ENCODE measurements at places on chromosomes 12 and 14. TPM values are rescaled to one million over a fixed set of nuclear protein-coding genes. Genes with fewer than 3 reads are reported as not detected.

The A2M gene
- not detected for total RNA-seq

The CBLN3 gene
- 0.96 TPM for total RNA-seq

The HOXC4 gene
- total RNA-seq, result under 0.01 TPM

The TTC6 gene
- total RNA-seq, result 0.21 TPM

The KRT72 gene
- not detected for total RNA-seq

The ALG10B gene
- total RNA-seq, result 1.9 TPM

The PAX9 gene
- 16.8 TPM for total RNA-seq

The TAS2R10 gene
- total RNA-seq, result 0.24 TPM

The CPM gene
- total RNA-seq, result 7.5 TPM

The PTCSC3 gene
- total RNA-seq, result not detected

The LALBA gene
- total RNA-seq, result not detected

All from tracheal epithelial cell (primary cell).